ENCODE measurements at places on chromosomes 6 and 20.

GRCh38 chr6:97668716-97669115 lies 385.7 kb upstream of the MMS22L start:
- no peak for DNase-seq

GRCh38 chr6:127463056-127463455 lies 3.9 kb upstream of the KIAA0408 start:
- no peak for DNase-seq

DNA sequence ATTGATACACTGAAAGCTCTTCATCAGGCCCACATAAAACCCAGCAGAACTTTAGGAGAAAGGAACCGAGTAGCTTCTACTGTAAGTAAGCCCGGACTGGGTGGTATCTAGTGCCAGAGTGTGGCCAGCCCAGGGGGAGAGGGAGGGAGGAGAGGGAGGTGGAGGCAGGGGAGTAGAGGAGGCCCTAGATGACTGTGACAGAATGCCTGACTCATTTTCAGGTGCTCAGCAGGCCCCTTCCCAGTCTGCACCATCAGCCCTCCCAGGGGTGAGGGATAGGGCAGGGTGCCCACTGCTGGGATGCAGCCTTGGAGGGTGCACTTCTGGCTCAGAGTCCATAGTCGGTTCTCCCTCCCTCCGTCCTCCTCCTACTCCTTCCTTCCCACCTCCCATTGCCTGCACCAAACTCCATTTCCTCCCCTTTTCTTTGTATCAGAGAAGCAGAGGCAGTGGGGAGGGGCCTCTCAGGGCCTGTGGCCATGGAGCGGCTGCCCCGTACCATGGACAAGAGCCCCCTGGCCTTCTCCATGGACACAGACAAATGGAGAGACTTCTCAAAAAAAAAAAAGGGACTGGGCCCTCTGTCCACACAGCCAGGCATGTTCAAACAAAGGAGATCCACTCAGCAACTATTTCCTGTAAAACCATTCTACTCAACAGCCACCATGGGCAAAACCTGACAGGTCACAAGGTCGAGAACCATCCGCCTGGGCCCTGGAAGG lies 184.9 kb upstream of the SNX9 start:
- no peak for DNase-seq

DNA sequence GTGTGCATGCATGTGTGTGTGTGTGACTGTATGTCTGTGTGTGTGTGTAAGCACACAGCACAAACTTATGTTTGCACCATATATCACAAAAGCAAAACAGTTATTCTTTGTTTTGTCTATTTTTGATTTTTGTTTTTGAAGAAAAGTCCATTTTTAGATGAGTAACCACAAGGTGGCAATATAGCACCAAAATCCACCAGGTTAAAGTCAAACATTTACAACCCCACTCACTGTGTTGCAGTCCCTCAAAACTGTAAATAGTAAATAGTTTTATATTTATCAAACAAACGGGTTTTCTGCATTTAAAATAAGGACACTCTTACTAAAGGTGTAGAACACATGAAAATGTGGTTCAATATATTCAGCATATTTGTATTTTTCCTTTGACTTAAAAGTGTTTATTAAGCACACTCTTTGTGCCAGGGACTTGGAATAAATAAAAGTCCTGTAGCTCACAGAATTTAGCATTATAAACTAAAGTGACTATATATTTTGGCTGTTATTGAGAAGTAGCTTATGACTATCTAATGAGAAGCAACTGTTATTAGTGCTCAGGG lies 118.5 kb downstream of the GFRAL start:
- peak; percentile 15 for DNase-seq

GRCh38 chr20:4472906-4473305 lies 248.8 kb upstream of the PRND start:
- DNase-seq, result peak; percentile 52

DNA sequence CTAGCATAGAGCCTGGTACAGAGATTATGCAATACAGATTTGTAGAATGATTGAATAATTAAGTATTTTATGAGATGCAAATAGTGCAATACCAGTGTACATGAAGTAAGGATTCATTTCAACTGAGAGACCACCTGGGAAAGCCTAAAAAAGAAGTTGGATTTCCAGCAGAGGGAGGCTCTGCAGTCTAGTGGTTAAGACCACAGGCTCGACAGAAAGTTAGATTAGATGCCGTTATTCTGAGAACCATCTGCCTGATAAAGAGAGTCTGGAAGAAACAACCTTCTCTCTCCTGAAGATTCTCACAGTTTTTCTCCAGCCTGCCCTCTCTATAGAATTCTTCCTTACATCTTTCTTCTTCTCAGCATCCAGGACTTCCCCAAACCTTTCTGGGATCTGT lies 13.6 kb upstream of the TNFRSF21 start:
- no peak for DNase-seq

DNA sequence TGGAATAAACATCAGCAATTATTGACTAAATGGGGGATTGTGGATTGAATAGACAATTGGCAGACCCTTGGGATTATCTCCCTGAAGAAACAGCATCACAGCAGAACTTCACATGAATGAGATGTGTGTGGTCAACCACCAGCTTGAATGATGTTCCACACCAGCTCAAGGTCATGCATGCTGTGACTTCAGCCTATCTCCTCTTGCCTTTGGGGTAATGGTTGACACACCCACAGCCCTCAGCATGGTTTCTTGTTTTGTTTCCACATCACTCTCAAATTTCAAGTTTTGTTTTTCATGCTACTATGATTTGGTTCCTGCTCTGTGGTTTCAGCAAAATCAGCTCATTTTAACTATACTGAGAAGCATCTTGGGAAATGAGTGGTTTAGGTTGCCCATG lies 94.3 kb downstream of the PAK5 start:
- DNase-seq, result no peak

GRCh38 chr6:74603322-74604076 lies 602.4 kb downstream of the COL12A1 start:
- DNase-seq, result peak; percentile 74

- DNase-seq, result no peak
These were observed 33.9 kb downstream of the KCNK17 start for GRCh38 chr6:39280247-39280731.

DNA sequence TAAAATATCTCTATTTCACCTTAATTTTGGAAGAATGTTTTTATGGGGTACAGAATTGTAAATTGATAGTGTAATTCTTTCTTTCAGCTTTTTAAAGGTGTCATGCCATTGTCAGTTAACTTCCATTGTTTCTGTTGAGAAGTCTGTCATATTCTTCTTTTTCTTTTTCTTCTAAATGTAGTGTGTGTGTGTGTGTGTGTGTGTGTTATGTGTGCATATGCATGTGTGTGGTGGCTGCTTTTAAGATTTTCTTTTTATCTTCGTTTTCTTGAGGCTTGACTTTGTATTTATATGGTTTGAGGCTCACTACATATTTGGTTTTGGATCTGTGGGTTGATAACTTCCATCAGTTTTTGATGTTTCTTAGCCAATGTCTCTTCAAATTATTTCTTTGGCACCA lies 176.5 kb downstream of the OGFRL1 start:
- DNase-seq, result no peak

GRCh38 chr20:16477632-16478031 lies 95.6 kb downstream of the KIF16B start:
- DNase-seq, result no peak

- DNase-seq, result no peak
These were observed 4.5 kb downstream of the DEK start for GRCh38 chr6:18259675-18260447.

- DNase-seq, result no peak
These were observed 99.7 kb downstream of the EYA2 start for GRCh38 chr20:46994341-46994740.

DNA sequence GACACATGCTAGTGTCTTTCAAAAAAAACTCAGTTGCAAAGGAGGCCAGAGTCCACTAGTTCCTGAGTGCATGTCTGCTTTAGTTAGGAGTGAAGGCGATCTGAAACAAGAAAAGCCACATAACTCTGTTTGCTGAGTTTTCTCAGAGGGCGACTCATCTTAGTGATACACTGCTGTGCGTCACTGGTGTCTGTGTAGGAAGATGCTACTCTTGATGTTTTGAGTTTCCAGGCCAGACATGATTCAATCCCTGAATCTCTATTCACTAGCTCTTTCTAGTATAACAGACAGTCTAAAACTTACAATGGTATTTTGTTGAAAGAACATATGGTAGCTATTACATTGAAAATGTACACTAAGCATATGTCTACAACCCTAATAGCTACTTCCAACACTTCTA lies 60.9 kb downstream of the GFRAL start:
- peak; percentile 33 for DNase-seq

DNA sequence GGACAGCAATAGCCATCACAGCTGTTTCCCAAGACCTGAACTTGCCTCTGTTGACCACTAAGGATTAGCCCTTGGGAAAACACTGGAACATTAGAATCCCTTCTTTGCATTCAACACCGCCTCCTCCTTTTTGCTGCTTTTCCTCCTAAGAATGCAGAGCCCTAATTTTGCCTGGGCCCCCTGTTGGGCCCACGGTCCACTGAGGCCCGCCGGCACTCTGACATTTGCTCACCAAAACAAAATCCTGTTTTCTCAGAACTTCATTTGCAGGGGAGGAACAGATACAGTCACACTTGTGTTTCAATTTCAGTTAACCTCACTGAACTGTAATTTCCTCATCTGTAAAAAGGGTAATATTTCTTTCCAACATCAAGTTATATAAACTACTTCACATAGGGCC lies 116.0 kb upstream of the JARID2 start:
- no peak for DNase-seq

DNA sequence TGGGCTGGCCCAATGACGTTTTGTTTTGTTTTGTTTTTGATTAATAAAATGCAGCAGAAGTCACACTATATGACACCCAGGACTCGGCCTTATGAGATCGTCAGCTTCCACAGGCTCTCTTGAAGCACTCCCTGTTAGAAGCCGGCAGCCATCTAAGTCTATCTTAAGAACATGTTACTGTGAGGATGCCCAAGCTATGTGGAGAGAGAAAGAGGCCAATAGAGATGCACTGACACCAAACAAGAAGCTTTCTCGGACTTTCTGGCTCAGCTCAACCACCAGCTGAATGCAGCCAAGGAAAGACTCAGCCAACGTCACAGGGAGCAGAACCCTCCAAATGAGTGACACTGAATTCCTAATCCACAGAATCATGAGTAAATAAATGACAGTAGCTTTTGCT lies 14.0 kb downstream of the SGK1 start:
- no peak for DNase-seq

GRCh38 chr6:152068622-152069261 lies 261.3 kb downstream of the ESR1 start:
- DNase-seq, result no peak

DNA sequence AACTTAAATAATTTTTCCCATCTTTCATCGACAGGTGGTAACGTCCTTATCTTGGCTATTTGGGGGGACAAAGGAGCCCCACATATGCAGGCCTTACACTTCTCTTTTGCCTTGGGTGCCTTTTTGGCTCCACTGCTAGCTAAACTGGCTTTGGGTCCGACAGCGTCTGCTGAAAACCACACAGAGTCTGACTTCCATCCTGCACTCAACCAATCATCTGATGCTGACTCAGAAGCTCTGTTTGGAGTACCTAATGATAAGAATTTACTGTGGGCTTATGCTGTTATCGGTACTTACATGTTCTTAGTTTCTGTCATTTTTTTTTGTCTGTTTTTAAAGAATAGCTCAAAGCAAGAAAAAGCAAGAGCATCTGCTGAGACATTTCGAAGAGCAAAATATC lies 178.5 kb downstream of the SLC16A10 start:
- DNase-seq, result peak; percentile 14

DNA sequence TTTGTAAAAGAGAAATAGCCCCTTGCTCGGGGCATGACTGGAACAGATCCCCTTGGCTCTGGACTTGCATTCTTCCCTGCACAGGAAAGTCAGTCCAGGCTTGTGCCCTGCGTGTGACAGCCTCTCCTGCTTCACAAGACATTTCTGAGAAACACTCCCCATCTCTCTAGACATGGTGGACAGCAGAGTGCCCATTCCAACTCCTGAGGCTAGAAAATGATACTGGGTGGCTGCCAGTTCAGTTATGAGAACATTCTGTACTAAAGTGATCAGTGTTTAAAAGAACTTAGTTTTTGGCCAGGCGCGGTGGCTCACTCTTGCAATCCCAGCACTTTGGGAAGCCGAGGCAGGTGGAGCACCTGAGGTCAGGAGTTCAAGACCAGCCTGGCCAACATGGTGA lies 41.3 kb downstream of the TGM3 start:
- DNase-seq, result no peak

- no peak for DNase-seq
These were observed 18.7 kb downstream of the IL20RA start for GRCh38 chr6:137025786-137026730.

DNA sequence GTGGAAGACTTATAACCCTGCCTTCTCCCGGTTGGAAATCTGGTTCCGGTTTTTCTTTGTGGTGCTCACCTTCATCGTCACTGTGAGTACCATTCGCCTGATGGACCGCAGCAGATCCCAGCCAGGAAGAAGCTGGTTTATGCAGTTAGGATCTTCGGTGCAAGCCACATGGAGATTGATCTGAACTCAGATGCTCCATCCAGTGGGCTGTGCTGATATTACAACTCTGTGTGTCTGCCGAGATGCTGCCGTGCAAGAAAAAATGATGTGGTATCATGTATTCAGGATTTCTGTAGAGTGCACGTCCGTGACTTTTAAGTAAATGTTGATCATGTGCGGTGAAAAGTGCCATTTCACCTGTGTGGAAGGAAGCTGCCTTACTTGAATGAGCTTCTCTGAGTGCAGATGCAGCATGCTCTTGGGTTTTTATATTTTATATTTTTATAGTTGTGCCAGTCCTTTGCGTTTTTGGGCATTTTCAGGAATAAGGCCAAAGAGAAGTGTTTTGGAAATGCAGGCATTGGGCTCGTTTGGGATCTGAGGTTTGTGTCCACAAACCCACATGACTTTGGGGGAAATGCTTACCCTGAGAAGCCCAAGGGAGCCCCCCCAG lies 39.2 kb downstream of the DYNLT1 start:
- DNase-seq, result peak; percentile 71

- DNase-seq, result no peak
These were observed 725.4 kb upstream of the EPHA7 start for GRCh38 chr6:94144807-94145206.

DNA sequence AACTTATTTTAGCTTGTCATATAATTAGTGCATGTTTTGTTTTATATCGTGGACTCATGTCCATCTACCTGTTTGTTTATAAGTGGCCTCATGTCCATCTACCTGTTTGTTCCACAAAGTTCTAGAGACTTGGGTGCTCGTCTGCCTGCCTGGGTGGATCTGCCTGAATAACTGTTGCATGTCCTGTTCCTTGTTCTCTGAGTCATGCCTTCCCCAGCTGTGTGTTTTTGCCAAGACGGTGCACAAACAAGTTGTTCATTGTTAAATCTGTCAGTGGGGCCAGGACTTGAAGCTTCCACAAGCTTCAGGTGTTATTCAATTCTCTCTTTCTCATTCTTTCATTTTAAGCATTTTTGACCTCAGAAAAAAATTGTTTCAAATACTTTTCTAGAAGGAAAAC lies 358.0 kb upstream of the CITED2 start:
- DNase-seq, result peak; percentile 57

DNA sequence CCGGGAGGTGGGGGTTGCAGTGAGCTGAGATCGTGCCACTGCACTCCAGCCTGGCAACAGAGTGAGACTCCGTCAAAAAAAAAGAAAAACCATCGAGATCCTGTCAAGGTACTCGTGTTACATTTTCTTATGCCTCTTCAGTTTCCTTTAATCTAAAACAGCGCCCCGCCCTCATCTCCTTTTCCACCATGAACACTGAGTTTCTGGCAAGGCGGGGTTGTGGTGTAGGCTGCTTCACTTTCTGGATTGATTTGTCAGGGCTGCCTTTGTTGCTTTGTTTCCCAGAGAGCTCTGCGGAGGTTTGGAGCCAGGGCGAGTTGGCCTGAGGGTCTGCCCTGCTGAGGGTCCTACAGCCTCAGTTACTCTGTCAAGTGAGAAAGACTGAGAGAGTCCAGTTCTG lies 8.9 kb downstream of the ITPR3 start:
- no peak for DNase-seq

- DNase-seq, result no peak
These were observed 17.6 kb downstream of the RFX6 start for GRCh38 chr6:116894669-116895068.
